Temporal lobe (tissue), 4 donors: ENCODE measurements at places on chromosomes 5 and 9. TPM values are rescaled to one million over a fixed set of nuclear protein-coding genes. Genes with fewer than 3 reads are reported as not detected.

Gene GABRP
- total RNA-seq: under 0.01 TPM

Gene IRX2
- under 0.01 TPM for total RNA-seq

Gene DMRT3
- not detected for total RNA-seq

Gene CLIC3
- not detected for total RNA-seq
